ENCODE measurements at places on chromosomes 11 and 22. TPM values are rescaled to one million over a fixed set of nuclear protein-coding genes. Genes with fewer than 3 reads are reported as not detected.

Gene OR8D1
- not detected for total RNA-seq

Gene CRYBB3
- total RNA-seq = not detected

Gene MYO18B
- under 0.01 TPM for total RNA-seq

Gene C22orf23
- 0.14 TPM for total RNA-seq

Gene GRK3
- total RNA-seq = 0.74 TPM

Gene ELFN2
- total RNA-seq = 0.37 TPM

Gene NPTXR
- 0.46 TPM for total RNA-seq

Data from smooth muscle cell of bladder (primary cell).